Left ventricle myocardium inferior (tissue), 1 donor: ENCODE measurements at places on chromosomes 2 and 18. TPM values are rescaled to one million over a fixed set of nuclear protein-coding genes. Genes with fewer than 3 reads are reported as not detected.

The STPG4 gene
- not detected for total RNA-seq

The HOXD12 gene
- not detected for total RNA-seq

GRCh38 chr2:225122583-225123486 is 80.6 kb upstream of the DOCK10 start:
- no peak for DNase-seq
- H3K27ac ChIP-seq: no peak overlapping the region
- H3K4me3 ChIP-seq: no peak overlapping the region
- no peaks in the 10 kb centered on the region for H3K27me3 ChIP-seq
- H3K36me3 ChIP-seq: no peaks in the 10 kb centered on the region

- no peaks in the 10 kb centered on the region for H3K27me3 ChIP-seq
- H3K4me1 ChIP-seq: peaks cover 56% of the 10 kb centered on the region
Observed at GRCh38 chr2:9310798-9311197, 104.2 kb downstream of the ASAP2 start.

The VAPA gene
- 208 TPM for total RNA-seq

DNA sequence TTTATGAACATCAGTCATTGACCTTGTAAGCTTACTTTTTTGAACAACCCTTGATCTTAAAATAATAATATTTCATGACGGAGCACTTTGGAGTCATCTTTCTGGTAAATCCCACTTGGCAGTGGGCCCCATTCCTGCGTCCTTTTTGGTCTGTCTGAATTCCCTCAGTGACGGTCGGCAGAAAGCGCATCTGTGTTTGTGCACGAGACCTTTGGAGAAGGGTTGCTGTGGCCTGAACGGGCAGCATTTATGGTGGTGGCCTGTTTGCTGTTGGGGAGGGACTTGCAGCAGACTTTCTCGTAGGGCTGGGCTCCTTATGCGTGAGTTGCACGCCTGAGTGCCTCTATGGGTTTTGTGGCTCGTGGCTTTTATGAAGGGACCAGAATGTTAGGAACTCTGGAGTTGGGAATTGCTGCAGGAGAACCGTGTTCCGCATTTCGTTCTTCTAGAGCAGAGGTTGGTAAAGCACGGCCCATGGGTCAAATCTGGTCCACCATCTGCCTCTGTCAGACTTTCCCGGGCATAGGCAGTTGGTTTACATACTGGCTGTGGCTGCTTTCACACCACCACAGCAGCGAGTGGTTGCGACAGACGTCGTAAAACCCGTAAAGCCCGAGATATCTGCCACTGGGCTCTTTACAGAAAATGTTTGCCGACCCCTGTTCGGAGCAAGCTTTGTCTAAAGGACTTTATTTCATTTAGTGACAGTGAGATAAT is 30.8 kb downstream of the LPIN1 start:
- peaks cover 38% of the 10 kb centered on the region for H3K4me1 ChIP-seq
- no peak overlapping the region for H3K27ac ChIP-seq
- H3K36me3 ChIP-seq: peaks cover 76% of the 10 kb centered on the region
- no peak overlapping the region for H3K4me3 ChIP-seq
- DNase-seq: no peak
- no peaks in the 10 kb centered on the region for H3K27me3 ChIP-seq

DNA sequence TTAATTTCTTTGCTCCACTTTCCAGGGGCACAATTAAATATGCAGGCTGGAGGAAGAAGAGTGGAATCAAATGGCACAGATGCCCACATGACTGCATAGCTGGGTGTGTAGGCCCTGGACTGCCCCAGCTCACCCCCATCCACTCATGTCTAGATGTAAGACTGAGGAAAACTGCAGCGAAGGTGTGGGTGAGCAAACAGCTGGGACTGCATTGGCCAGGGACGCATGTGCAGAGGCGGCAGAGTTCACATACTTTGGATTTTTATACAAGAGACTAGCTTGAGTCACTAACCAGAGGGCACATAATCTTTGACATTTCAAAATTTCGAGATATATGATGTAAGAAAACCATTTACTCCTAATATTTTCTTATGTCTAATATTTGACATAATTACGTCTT is 60.1 kb downstream of the SPIRE1 start:
- no peaks in the 10 kb centered on the region for H3K36me3 ChIP-seq
- H3K27me3 ChIP-seq: no peaks in the 10 kb centered on the region
- H3K27ac ChIP-seq: peak overlapping the region; percentile 77
- peak; percentile 29 for DNase-seq
- peaks cover 60% of the 10 kb centered on the region for H3K4me1 ChIP-seq

DNA sequence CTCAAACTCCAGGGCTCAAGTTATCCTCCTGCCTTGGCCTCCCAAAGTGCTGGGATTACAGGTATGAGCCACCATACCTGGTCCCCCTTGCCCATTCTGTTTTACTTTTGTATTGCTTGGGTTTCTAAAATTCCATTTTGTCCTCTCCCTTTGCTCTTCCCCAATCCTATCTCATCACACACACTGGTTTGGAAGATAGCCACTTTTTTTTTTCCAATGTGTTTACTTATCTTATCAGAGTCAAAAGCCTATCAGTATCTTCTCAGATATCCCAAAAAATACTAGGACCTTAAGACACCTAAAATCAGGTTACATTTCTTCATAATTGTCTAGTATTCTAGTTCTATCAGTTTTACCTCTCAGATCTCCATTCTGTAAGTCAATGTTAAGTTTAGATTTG is 56.1 kb downstream of the MSH2 start:
- no peak overlapping the region for H3K27ac ChIP-seq
- H3K4me1 ChIP-seq: no peaks in the 10 kb centered on the region
- DNase-seq: no peak
- no peak overlapping the region for H3K4me3 ChIP-seq
- H3K27me3 ChIP-seq: no peaks in the 10 kb centered on the region

DNA sequence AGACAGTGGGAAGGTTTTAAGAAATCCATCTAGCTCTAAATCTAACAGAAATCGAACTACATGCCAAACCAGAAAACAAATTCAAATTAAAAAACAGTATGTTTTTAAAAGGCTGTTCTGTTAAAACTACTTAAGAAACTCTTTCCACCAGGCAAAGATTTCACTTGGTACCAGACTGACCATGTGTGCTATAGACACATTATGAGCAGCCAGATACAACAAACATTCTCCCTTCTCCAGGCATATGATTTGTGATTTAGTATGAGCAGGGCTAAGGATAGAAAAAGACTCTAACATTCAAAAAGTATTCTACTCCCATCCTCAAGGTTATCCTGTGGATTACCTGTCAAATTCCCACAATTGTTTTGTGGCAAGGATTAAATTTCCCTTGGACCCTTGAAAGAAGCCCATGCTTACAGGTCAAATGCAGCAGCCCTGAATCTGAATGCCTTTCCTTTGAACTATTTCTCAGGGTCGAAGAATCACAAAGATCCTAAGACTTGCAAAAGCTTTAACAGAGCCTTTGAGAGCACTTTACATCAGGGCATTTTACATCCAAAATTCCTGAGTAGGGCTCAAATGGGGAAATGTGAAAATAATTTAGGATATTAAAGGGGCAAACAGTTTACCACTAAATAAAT is 42.5 kb upstream of the TTC32 start:
- H3K36me3 ChIP-seq: no peaks in the 10 kb centered on the region
- DNase-seq: no peak
- H3K4me3 ChIP-seq: no peak overlapping the region
- H3K27ac ChIP-seq: no peak overlapping the region
- peaks cover 18% of the 10 kb centered on the region for H3K4me1 ChIP-seq
- H3K27me3 ChIP-seq: no peaks in the 10 kb centered on the region

GRCh38 chr2:125581557-125581956 is 1074.4 kb upstream of the GYPC start:
- H3K27me3 ChIP-seq: no peaks in the 10 kb centered on the region
- H3K4me3 ChIP-seq: no peak overlapping the region
- no peak overlapping the region for H3K27ac ChIP-seq
- no peaks in the 10 kb centered on the region for H3K36me3 ChIP-seq
- H3K4me1 ChIP-seq: no peaks in the 10 kb centered on the region

The HAAO gene
- 2.3 TPM for total RNA-seq
